Activated T-helper 1 cell treated with Interleukin-2 at 50 U/mL for 16 hours (primary cell): ENCODE measurements at places on chromosomes 2 and 18.

DNA sequence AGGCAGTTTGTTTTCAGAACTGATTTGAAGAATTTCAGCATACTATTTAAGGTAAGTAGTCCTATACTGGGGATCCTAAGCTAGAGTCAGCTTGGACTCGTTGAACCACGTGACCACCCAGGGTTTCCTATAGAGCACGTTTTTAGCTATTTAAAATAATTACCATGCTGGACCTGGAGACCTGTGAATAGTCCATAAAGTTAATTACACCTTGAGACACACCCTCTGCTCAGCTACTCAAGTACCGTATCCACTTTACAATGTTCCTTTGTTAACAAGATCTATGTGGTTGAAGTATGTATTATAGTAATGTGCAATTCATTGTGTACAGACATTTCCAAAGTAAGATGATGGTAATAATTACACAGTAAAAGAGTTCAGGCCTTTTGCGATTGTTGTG lies 67.6 kb downstream of the CRIM1 start:
- no peak for DNase-seq

GRCh38 chr2:241898463-241899270 lies 29.1 kb downstream of the RTP5 start:
- DNase-seq, result no peak

DNA sequence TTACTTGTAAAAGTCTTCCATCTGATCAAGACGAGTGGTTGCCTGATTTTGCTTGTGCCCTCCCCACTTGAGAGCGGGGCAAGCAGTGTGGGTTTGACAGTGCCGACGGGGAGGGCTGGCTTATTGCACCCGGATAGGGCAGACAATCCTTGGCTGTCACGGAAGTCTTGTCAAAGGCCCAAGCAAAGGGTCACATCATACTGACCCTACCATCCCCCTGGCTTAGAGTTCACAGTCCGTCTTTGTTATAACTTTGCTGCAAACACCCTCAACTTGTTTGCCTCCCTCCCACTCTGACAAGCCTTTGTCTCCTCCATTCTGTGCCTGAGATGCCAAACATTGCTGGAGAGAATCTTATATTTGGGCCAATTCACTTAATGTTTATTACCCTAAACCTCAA lies 165.9 kb upstream of the MSH6 start:
- DNase-seq, result no peak

- no peak for DNase-seq
Measured at GRCh38 chr2:232483311-232483922, 4.2 kb downstream of the ECEL1 start.

- DNase-seq, result no peak
Measured at GRCh38 chr2:222912117-222912516, 51.3 kb downstream of the ACSL3 start.

- no peak for DNase-seq
Measured at GRCh38 chr2:215138479-215138878, at the start of gene ABCA12. Gene ABCA12 (minus strand): TSS chr2:215138626. CDS start chr2:215138208, 418 bp downstream.

DNA sequence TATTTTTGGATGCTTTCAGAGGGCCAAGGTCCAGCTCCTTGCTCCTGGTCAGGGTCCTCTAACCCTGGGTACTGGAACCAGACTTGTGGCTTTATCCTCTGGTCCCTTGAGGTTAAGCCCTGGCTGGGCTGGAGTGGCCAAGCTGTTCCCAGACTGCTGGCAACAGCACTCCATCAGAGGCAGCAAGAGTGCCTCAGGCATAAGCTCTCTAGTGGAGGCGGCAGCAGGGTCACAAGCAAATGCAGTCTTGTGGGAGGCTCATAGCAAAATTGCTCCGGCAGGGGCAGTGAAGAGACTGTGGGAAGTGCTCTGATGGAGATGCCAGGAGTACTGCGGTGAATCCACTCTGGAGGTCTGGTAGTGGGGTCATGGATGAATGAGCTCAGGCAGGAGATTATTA lies 128.9 kb upstream of the OTOS start:
- no peak for DNase-seq

GRCh38 chr2:233847248-233847898 lies 7.0 kb downstream of the HJURP start:
- no peak for DNase-seq

- no peak for DNase-seq
Measured at GRCh38 chr2:103789381-103790095, 1027.7 kb downstream of the TMEM182 start.

- DNase-seq, result no peak
Measured at GRCh38 chr18:28045176-28045810, 131.6 kb downstream of the CDH2 start.

DNA sequence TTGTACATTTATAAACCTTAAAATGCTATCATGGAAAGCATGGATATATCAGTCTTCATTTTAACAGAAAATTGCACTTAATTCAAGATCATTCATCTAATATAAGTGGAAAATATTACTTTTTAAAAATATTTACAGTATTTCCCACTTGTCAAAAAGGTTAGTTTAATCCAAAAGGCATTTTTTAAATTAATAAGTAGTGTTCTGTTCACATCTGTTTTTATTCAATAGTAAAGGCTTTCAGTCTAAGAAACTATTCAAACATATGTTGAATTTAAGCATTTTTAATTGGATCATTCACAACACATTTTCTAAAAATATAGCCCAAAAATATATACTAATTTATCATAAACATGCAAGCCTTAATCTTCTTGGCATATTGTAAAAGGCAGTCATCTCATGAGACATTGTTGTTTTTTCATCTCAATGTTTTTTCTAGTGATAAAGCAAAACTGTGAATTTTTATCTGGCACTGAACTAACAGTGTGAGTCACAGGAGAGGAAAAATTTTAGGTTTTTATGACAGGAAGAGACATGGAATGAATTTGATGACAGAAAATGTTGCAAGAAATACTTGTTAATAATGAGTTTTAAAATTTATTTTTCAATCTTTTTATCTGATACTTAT lies 1642.5 kb upstream of the TMEFF2 start:
- DNase-seq, result no peak

GRCh38 chr18:54191352-54191751 lies 33.1 kb downstream of the MBD2 start:
- no peak for DNase-seq

GRCh38 chr2:237674731-237675276 lies 47.4 kb downstream of the LRRFIP1 start:
- peak; percentile 72 for DNase-seq

DNA sequence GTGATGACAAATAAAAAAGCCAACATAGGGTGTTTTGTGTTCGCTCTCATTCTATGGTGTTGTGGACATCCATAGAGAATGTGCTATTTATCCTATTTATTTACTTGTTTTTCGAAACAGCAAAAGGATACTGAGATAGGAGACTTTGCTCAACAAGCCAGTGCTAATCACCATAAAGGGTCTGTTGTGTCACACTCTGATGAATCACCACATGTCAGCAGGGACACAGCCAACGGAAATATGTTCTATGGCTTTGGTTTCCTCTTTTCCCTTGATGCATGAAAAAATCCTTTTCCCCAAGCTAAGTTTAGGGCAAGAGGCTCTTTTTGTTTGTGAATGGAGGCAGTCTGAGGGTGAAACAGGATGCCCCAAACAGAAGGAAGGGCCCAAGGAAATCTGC lies 154.3 kb downstream of the RNF152 start:
- DNase-seq, result no peak

DNA sequence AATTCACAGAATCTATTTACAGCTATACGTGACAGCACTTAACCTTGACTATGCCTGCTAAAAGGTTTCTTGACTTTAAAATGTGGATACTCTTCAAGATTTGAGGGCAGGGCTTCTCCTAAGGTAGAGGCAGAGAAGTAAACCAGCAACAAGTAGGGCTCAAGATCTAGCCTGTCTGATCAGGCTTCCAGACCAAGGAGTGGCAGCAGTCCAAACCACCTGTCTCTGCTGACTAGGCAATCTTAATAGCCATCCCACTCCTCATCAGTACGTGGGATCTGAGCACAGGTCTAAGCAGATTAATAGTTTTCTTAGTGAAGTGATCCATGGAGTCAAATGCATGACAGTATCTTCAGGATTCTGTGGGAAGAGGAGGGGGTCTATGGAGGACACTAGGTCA lies 100.4 kb downstream of the GPD2 start:
- no peak for DNase-seq

DNA sequence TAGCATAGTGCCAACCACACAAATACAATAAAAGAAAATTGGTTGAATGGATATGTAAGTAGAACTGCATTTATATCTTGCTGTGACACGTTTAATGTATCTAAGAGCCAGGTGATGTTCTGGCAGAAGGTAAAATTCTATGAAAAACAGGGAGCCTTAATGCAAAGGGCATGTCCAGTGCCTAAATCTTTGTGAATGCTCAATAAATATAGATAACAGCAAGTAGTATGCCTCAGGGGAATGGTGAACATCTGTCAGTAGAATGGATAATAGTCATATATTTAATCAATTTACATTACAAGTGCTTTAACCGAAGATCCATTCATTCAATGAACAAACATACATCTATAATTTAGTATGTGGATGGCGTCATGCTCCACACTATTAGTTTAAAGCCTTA lies 43.7 kb upstream of the NYAP2 start:
- DNase-seq, result no peak
